ENCODE measurements at places on chromosomes 6 and 20.

- DNase-seq, result no peak
Measured at GRCh38 chr6:145704143-145704781, 31.1 kb downstream of the EPM2A start.

GRCh38 chr6:151553416-151554165 lies 59.8 kb downstream of the CCDC170 start:
- no peak for DNase-seq

DNA sequence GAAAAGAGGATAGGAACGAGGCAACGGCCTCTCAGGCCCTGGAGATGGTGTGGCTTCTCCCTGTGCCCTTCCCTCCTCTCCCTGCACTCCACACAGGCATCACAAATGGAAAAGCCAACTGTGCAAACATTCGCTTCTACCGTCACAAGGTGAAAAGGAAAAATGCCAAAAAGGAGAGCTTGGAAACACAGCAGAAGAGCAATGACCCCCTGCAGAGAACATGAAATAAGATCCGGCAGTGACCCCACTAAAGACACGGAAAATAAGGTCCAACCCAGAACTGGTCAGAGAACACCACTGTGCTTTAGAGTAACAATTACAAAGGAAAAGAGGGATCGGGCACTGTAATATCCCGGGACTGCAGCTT lies 63.0 kb downstream of the SLC22A23 start:
- DNase-seq, result no peak

- DNase-seq, result no peak
Measured at GRCh38 chr6:155084431-155085123, 89.5 kb downstream of the TIAM2 start.

GRCh38 chr6:31651602-31652191 lies 764 bp downstream of the BAG6 start:
- DNase-seq, result no peak

DNA sequence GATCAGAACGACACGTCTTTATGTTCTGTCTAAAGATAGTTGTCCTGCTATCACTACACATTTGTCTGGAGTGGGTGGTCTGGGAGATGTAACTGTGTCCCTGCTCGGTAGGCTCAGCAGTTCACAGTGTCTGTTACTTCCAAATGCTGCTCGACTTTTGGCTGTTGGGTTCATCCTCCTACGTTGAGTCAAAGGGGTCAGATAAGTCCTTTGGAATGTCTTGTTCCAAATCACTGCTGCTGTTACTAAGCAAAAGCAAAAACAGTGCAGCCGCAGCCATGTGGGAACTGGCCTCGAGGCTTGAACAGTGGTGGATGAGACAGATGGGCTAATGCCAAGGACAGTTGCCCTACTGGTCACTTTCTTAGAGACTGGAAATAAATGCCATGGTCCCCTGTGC lies 272.2 kb upstream of the MAP3K7 start:
- DNase-seq, result no peak

- DNase-seq, result no peak
Measured at GRCh38 chr6:10511477-10511876, 9.7 kb upstream of the GCNT2 start.

GRCh38 chr20:37649676-37650370 lies 44.0 kb upstream of the CTNNBL1 start:
- DNase-seq, result no peak

DNA sequence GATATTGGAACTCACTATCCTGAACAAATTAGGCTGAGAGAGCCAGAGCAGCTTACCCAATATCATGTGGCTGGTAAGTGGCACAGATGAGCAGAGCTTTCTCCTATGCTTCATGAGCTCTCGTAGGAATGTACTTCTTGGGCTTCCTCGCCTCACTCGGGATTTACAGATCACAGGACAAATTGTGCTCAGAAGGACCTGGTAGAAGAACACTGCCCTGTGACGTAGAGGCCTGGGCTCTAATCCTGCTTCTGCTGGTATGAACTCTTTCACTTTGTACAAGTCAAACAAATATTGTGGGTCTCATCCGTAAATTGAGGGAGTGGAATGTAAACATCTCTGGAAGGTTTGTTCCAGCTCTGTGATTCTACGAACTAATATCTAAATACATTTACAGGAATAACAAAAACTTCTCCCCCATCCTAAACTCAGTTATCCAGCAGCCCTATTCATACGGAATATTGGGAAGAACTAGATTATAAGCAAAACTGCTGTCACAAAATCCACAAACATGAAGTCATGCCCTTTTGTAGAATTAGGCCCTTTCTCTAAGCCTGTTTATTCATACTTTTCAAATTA lies 187.6 kb downstream of the CLIC5 start:
- no peak for DNase-seq

DNA sequence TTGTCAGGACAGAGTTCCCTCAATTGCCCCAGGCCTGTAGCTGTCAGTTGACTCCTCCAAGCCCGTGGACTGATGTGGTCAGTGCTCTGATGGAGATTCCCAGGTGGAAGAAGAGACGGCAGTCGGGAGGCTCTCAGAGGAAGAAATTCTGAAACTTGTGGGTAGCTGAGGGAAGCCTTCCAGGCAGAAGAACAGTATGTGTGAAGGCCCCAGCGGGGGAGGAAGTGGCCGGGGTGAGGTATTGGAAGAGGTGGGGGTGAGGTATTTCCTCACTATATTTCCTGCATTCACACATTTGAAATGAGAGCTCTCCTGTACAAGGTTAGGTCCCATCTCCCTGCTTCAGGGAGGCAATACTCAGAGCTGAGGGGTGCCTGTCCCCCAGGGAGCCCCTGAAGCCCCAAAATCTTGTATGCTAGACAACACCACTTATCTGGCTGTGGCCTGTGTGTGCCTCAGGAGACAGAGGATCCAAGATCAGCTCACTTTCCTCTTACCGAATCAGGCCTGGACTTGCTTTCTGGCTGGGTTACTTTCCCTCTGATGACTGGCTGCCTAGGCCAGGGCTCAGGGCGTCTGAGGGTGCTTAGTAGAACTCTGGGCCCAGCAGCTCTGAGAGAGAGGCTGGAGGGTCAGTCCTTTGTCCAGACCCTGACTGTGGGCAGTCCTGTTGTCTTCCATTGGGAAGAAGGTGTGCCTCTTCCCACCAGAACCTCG lies 49.3 kb upstream of the MYL9 start:
- DNase-seq, result peak; percentile 66

DNA sequence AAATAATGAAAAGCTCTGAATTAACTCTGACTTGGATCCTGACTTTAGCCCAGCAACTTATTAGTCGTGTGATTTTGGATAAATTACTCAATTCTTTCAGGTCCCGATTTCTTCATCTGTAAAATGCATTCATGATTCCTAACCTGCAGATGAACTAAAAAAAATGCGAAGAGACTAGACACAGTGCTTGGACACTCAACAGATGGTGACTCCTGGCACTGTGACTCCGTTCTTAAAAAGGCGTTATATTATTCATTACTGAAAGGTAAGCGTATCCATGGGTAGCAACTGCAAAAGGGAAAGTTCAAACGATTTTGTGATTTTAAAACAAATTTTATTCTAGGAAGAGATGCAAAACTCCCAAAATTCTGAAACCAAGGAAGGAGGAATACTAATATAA lies 226.3 kb downstream of the KIF16B start:
- no peak for DNase-seq

- DNase-seq, result no peak
Measured at GRCh38 chr6:109874621-109875020, 103.5 kb upstream of the GPR6 start.

- DNase-seq, result peak; percentile 50
Measured at GRCh38 chr20:44069203-44070011, 117.6 kb downstream of the JPH2 start.

- no peak for DNase-seq
Measured at GRCh38 chr6:17836293-17836692, 129.6 kb upstream of the NUP153 start.

- DNase-seq, result no peak
Measured at GRCh38 chr6:100175814-100176310, 181.8 kb upstream of the MCHR2 start.

DNA sequence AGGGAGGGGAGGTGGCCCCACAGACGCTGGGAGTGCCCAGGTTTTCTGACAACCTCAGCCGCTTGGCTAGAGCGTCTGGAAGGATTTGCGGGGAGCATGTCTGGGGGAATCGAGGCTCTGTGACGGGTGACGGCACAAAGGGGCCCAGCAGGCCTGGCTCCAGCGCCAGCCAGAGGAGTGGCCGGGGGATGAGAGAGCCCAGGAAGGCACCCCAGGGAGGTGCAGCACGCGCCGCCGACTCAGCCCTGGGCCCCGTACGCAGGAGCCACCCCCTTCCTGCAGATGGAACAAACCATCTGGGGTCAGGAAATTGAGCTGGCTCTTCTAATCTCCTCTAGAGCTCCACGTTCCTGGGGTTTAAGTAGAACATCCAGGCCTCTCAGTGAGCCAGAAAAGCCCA lies 5.9 kb upstream of the SLCO4A1 start:
- DNase-seq, result no peak

- no peak for DNase-seq
Measured at GRCh38 chr20:57585466-57586213, 24.7 kb downstream of the PCK1 start.
